ENCODE measurements at places on chromosomes 1 and 21. TPM values are rescaled to one million over a fixed set of nuclear protein-coding genes. Genes with fewer than 3 reads are reported as not detected.

GRCh38 chr1:234253732-234254131 lies 119.5 kb upstream of the COA6 start:
- no peaks in the 10 kb centered on the region for H3K36me3 ChIP-seq
- no peak for DNase-seq
- H3K4me1 ChIP-seq: no peaks in the 10 kb centered on the region
- H3K27ac ChIP-seq: no peak overlapping the region
- H3K27me3 ChIP-seq: no peaks in the 10 kb centered on the region

DNA sequence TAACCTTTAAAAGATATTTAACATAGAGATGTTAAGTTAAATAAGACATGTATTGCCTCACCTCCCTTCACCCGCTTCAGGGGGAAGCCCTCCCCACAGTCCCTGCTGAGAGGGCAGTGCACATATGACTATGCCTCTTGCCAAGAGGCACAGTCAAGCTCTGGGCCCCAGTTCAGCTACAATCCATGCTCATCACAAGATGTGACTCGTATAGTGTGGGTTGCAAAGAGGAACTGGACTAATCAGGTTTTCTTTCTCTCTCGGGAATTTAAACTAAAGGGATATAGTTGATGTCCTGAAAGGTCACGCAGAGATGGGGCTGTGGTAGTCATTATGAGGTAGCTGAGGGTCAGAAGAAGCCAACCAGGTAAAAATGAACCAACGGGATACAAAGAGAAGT lies 35.6 kb downstream of the LYST start:
- no peak overlapping the region for H3K27ac ChIP-seq
- peaks cover 25% of the 10 kb centered on the region for H3K4me1 ChIP-seq
- DNase-seq: peak; percentile 65

GRCh38 chr21:31498985-31499384 lies 154.9 kb upstream of the TIAM1 start:
- H3K36me3 ChIP-seq: no peaks in the 10 kb centered on the region
- no peak overlapping the region for H3K27ac ChIP-seq
- H3K4me1 ChIP-seq: no peaks in the 10 kb centered on the region
- no peak overlapping the region for H3K4me3 ChIP-seq
- H3K27me3 ChIP-seq: no peaks in the 10 kb centered on the region
- DNase-seq: no peak

- H3K36me3 ChIP-seq: no peaks in the 10 kb centered on the region
- H3K27ac ChIP-seq: no peak overlapping the region
- H3K27me3 ChIP-seq: peaks cover 17% of the 10 kb centered on the region
Measured at GRCh38 chr1:210248341-210248740, 15.7 kb downstream of the SERTAD4 start.

DNA sequence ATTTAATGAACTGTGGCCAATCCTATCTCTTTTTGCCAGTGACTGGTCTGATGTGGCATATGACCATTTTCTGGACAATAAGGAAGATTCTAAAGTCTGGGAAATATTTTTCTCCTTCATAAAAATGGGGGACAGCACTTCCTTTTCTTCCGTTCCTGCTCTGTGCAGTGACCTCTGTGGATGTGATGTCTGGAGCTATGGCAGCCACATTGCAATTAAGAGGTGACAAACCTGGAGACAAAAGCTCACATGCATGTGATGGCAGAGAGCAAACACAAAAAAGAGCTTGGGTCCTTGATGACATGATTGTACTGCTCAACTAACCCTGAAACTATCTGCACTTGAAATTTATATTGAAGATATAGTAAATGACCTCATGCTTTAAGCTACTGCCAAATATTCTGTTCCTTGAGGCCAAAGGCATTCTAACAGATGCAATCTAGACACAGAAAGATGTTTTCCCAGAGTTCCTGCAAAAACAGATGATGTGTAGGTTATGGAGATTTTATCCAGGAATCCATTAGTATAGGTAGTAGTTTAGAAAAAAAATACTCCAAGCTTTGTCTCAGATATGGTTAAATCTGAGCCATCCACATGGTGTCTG lies 2.2 kb upstream of the MAGI3 start:
- H3K27ac ChIP-seq: peak overlapping the region; percentile 89
- no peaks in the 10 kb centered on the region for H3K27me3 ChIP-seq
- no peak for DNase-seq

DNA sequence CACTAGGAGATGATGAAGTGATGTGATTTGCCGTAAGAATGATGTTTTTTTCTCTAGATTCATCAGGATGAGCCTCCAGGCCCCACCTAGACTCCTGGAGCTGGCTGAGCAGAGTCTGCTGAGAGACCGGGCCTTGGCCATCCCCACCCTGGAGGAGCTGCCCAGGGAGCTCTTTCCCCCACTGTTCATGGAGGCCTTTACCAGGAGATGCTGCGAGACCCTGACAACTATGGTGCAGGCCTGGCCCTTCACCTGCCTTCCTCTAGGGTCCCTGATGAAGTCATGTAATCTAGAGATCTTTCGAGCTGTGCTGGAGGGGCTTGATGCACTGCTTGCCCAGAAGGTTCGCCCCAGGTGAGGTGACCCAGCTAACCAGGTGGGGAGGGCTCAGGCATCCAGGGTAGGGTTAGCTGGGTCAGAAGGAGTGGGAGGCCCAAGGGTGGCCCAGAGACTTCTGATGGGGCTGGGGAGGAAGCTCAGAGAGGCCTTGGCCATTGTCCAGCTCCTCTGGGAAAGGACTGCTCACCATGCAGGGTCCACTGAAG lies 1.3 kb downstream of the PRAMEF12 start:
- H3K27me3 ChIP-seq: peaks cover 5% of the 10 kb centered on the region
- H3K4me3 ChIP-seq: no peak overlapping the region
- H3K27ac ChIP-seq: no peak overlapping the region
- no peaks in the 10 kb centered on the region for H3K36me3 ChIP-seq
- no peak for DNase-seq

DNA sequence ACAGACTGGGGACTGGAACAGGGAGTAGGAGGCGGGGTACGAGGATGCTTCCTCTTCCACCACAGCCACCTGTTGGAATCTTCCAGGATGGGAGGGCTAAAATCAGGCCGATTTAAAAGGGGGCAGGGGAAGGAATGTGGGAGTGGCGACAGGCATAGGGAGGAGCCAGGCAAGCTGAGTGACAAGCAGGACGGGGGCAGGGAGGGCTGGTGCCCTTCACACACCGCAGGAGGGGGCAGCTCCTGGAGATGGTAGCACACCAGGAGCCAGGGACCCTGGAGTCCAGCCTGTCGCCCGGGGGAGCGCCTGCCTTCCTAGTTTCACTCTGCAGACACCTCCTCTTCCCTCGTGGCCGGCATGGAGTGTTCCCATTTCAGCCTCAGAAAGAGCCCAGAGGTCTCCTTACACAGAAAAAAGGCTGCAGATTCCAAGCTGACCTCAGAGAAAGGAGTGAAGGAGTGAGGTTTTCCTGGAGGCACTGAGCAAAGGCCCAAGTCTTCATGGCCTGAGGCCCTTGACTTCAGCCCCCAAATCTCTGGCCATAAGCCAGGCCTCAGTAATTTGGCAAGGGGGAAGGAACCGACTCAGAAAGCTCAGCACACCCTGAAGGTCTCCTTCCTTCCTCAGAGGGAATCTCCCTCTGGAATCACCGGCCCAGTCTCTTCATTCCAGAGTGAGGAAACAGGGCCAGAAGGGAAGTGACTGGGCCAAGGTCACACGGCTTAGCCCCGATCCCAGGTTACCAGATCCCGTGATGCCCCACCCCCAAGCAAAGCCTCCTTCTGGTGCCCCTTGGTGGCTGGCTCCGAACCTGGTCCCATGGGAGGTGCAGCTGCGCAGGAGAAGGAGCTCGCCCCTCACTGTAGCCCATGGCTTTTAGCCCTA lies 8.1 kb downstream of the BLACAT1 start:
- peaks cover 21% of the 10 kb centered on the region for H3K4me1 ChIP-seq
- no peak for DNase-seq
- H3K4me3 ChIP-seq: peak overlapping the region; percentile 4
- peaks cover 16% of the 10 kb centered on the region for H3K27me3 ChIP-seq

DNA sequence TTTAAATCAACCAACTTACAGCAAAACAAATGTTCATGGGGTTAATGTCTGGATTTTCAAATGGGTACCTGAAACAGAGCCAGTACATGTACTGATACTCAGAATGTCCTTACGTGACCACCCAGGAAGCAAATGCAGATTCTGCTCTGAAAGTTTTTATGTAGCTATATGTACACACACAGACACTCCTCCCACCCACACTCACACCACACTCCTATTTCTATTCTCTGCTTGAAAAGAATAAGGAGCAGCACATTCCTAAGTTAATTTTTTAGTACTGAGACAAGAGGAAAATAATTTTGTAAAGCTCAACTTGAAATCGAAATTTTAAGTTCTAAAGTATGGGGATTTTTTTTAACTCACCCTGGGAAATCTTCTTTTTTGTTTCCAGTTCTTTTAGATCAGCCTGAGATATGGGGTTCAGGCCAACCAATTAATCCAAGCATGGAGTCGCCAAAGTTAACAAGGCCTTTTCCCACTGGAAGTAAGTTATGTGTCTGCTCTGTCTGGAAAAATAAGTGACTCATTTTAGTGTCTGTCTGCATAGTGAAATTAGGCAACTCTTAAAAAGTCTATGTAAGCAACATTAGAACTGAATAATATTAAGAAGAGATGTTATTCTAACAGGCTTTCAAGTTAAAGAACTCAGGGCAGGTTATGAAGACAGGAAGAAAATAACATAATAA lies 75.5 kb upstream of the DYNLT5 start:
- H3K4me1 ChIP-seq: no peaks in the 10 kb centered on the region
- no peak for DNase-seq
- H3K36me3 ChIP-seq: no peaks in the 10 kb centered on the region
- H3K27ac ChIP-seq: no peak overlapping the region
- no peaks in the 10 kb centered on the region for H3K27me3 ChIP-seq

Gene PCBP3
- 4.5 TPM for total RNA-seq

Measured in lower lobe of right lung (tissue), 2 donors.